Activated CD8-positive, alpha-beta T cell treated with anti-CD3 and anti-CD28 coated beads for 36 hours (primary cell): ENCODE measurements at places on chromosomes 3 and 15. TPM values are rescaled to one million over a fixed set of nuclear protein-coding genes. Genes with fewer than 3 reads are reported as not detected.

GRCh38 chr3:171389491-171389890 lies 70.7 kb downstream of the TNIK start:
- no peaks in the 10 kb centered on the region for H3K27me3 ChIP-seq
- no peak overlapping the region for H3K27ac ChIP-seq
- no peak for DNase-seq
- H3K36me3 ChIP-seq, result peaks cover 16% of the 10 kb centered on the region

DNA sequence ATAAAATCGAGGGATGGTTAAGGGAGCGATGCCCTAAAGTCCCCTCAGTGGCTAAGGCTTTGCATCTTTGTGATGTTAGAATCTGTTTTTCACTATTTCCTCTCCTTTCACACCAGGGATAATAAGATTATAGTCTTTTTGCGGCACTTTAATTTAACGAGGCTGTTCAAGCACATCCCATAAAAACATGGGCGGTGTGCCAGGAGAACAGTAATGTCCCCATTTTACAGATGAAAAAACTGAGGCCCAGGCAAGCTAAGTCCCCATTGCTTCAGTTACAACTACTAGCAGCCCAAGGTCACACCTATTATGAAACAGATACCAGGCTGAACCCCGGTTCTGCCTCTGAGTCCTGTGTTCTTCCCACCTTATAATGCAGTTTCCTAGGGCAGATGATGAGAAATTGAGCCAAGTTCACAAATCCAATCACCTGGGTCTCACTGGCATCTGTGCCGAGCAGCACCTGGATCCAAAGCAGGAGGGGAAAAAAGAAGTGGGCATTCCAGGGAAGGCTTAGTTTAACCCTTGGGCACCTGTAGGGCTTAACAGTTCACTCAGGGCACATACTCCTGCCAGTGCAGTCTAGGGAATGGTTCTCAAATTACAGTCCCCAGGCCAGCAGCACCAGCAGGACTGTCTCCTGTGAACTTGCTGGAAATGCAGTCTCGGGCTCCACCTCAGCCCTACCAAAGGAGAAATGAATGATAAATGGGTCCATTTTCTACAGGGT lies 169.3 kb downstream of the RAB11A start:
- peaks cover 12% of the 10 kb centered on the region for H3K27me3 ChIP-seq
- DNase-seq, result no peak
- H3K36me3 ChIP-seq, result no peaks in the 10 kb centered on the region
- H3K4me3 ChIP-seq, result no peak overlapping the region

GRCh38 chr3:41808152-41808551 lies 153.8 kb downstream of the ULK4 start:
- H3K27me3 ChIP-seq, result no peaks in the 10 kb centered on the region
- DNase-seq, result no peak
- H3K27ac ChIP-seq, result no peak overlapping the region

GRCh38 chr3:135911110-135911509 lies 54.4 kb upstream of the PPP2R3A start:
- no peak overlapping the region for H3K4me3 ChIP-seq
- H3K4me1 ChIP-seq, result no peaks in the 10 kb centered on the region
- H3K27me3 ChIP-seq, result no peaks in the 10 kb centered on the region
- no peaks in the 10 kb centered on the region for H3K36me3 ChIP-seq

The ISG20 gene
- total RNA-seq, result 75.1 TPM

The PEX11A gene
- total RNA-seq, result 4.0 TPM
